ENCODE measurements at places on chromosomes 2 and 18.

DNA sequence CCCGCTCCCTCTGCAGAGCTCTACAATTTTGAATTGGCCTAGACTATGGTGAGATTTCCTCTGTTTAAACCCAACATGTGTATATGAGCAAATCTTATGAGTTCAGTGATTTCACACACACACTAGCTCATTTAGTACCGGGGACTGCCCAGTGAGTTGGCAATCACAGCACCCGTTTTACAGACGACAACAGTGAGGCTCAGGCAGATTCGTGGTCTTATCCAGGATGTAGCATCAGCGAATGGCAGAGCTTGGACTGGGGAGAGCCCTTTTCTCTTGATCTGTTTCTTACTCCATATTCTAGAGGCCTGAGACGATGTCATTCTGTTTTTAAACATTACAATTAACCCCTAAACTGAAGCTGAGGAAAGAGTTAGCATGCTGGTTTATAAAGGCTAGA, 419.9 kb downstream of the NBAS start:
- no peak for DNase-seq

- no peak for DNase-seq
These were observed 144.3 kb downstream of the NCK2 start for GRCh38 chr2:105889046-105889445.

DNA sequence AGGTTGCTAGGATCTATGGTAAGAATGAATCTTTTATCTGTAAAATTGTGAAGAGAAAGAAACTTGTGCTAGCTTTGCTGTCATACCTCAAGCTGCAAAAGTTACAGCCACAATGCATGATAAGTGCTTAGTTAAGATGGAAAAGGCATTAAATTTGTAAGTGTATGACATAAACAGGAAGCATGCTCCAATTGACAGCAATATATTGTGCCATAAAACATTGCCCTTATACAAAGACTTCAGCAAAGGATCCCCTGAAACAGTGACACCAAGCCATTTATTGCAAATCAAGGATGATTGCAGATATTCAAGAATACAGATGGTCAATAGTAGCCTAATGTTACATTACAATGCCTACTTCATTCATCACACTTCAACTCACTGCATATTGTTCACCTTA, 283.1 kb downstream of the CPS1 start:
- DNase-seq, result no peak

GRCh38 chr18:49813319-49814146, at the start of gene ACAA2:
Gene ACAA2 (minus strand): TSS chr18:49813533. CDS start chr18:49813484, 49 bp downstream.
- peak; percentile 88 for DNase-seq

DNA sequence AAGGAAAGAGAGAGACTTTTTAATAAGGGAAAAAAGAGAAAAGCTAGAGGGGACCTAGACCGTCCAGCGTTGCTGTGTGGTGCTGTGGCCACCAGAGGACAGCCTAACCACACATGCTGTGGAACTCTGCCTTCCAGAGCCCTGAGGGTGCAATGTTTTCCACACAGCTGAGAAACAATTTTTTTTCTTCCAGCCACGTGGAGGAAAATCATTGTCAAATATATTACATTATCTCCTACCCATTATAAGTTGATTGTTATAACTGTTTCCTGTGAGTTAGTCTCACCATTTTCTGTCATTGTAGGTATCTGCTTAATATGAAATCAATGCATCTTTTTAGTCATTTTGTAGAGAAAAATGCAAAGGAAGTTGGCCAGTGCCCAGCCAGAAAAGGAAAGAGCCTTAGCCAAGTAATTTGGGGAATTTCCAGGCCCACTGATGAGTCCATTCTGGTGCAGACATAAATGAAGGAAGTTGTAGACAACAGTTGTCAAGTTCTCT, 5.9 kb upstream of the MRPL19 start:
- peak; percentile 24 for DNase-seq

GRCh38 chr2:28681158-28681571, 70.5 kb upstream of the PPP1CB start:
- no peak for DNase-seq

- DNase-seq, result no peak
These were observed 8.9 kb downstream of the INPP4A start for GRCh38 chr2:98453531-98453930.

DNA sequence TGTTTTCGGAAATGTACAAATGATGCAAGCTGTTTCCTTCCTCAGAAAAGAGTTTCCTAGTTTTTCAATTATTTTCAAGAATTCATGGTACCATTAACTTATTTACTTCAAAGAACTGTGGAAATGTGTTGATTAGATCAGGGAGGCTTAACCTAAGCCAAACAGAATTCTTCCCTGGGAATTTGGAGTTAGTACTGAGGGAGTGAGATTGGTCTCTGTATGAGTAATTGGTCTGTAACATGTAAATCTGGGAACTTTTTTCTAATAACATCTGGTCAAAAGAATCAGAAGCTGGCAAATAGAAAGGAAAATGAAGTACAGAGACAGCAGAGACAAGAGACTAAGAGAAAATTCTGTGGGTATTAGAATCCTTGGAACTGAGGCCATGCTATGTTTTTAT, 145.8 kb downstream of the BABAM2 start:
- DNase-seq, result no peak

DNA sequence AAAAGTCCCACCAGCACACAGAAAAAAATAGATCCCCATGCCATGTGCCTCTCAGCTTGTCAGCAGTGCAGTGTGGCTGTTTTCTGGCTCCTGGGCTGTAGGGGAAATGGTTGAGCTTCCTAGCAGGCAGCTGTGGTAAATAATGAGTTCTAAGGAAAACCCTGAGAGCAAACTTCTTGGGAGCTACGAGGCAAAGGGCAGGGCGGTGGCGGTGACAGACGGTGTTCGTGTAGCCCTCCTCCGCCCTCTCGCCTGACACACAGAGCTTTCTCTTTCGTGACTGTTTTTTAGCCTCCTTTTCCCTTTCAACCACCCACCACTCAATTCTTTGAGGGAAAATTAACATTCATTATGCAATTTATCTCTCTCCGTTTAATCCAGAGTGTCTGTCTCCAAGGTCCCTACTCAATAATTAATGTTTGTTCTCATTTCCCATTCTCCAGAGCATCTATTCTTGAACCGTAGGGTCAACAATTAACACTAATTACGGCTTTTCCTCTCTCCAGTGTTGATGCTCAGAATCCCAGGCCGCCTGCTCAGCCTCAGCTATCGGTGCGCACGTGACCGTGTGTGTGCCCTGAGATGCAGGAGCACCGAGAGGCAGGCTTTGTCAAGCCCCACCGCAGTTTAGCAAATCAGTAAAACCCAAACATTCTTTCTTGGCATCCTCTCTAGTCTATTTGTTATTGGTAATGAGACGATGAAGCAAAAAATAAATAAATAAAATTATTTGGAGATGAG, 50.1 kb downstream of the KIAA2012 start:
- no peak for DNase-seq

DNA sequence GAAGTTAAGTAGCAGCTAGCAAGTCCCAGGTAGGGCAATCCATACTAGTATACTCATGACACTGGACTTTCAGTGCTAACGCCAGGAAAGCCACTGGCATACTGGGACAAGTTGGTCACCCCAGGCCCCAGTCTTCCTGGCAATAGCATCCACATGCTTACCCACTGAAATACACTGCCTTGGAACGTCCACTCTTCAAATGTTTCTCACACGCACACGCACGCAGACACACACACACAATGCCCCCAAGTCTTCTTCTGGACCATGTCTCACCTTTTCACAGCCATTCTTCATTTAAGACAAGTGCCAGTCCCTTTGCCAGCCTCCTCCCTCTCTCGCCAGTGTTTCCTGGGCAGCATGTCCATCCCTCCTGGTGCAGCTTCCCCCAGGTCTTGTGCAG, 8.7 kb upstream of the TEX261 start:
- DNase-seq, result no peak

- no peak for DNase-seq
These were observed 435.6 kb downstream of the TDRD15 start for GRCh38 chr2:21559351-21559750.

GRCh38 chr2:17918789-17919188, 40.3 kb downstream of the KCNS3 start:
- DNase-seq, result no peak

DNA sequence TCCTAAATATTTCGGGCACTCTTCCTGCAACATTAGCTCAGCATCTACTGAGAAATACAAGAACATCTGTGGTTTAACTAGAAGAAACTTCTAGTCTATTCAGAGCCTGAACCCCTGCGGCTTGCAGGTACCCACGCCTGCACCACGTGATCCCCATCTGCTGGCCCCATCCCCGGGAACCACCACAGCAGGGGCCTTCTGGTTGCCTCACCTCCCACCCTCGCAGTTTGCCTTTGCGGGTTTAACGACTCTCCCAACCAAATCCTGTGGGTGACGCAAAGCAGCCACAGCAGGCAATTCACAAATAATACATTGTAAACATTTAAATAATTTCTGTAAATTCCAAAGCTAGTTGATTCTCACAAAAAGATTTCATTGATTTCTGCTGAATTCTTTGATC, 90.2 kb upstream of the TMEM18 start:
- DNase-seq, result peak; percentile 88

- no peak for DNase-seq
These were observed 254.6 kb upstream of the RND3 start for GRCh38 chr2:150742094-150742493.

- DNase-seq, result no peak
These were observed 85.6 kb downstream of the DOCK10 start for GRCh38 chr2:224956706-224957105.

DNA sequence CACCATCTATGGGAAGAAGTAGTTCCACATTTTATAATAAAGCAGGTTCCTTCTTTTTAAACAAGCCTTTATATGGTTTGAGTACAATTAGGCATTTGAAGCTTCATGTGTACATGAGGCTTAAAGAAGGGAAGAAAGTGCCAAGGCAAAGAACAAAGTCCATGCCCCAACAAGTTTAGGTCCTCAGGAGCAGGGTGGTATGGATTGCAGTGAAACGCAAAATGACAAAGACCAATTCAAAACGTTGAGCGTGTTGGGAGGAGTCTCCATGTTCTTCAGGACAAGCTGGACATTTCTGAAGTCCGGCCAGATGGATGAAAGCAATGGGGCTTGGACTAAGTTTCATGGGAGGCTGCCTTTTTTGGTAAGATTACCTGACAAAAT, 78.8 kb upstream of the FZD5 start:
- no peak for DNase-seq

DNA sequence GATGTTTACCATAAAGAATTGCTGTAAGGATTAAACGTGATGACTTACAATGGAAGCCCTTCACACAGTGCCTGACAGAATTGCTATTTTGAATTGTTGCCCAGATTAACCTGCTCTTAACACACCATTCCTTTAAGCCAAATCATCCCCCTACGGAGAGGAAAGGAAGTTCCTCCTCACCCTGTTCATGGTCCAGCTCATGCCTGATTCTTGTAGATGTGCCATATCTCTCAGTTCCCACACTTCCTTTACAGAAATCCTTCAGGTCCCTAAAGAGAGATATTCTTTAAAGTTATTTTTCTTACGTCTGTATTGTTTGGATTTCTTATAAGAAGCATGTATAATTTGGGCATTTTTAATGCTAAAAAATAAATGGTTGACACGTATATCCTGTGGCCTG, 127.5 kb upstream of the DAPL1 start:
- no peak for DNase-seq

DNA sequence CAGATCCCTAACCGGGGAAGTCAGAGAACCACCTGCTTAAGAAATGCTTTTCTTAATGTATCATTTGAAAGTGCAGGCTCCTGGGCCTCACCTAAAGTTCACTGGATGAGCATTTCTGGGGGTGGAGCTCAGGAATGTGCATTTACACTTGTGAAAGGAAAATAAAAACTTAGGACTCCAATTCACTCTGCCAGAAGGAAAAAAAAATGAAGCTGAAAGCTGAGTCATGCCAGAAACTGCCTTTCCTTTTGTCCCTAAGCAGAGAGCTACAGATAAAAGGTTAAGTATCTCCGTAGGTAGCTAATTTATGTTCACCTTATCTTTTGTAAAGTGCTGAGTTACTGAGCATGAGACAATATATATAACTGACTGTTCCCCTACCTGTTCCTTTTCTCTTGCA, 229.5 kb upstream of the MEX3C start:
- DNase-seq, result no peak

Data from MV-4-11 (cell line).